Fibroblast of skin of abdomen (primary cell): ENCODE measurements at places on chromosomes 3 and 15.
A peak's percentile ranks its signal among the peaks of the same experiment; 100 is the strongest.

- DNase-seq, result no peak
Observed at GRCh38 chr3:27752926-27753325, 30.8 kb upstream of the EOMES start.

GRCh38 chr15:92629975-92630626 lies 25.5 kb downstream of the FAM174B start:
- DNase-seq, result no peak

GRCh38 chr15:33104212-33104611 lies 90.3 kb downstream of the FMN1 start:
- peak; percentile 87 for DNase-seq

GRCh38 chr15:67578020-67578600 lies 35.6 kb downstream of the MAP2K5 start:
- no peak for DNase-seq

GRCh38 chr3:59653405-59654122 lies 603.7 kb upstream of the CFAP20DC start:
- no peak for DNase-seq

- no peak for DNase-seq
Observed at GRCh38 chr3:183508821-183509220, 46.7 kb downstream of the KLHL6 start.

- DNase-seq, result no peak
Observed at GRCh38 chr3:37619568-37619967, 242.1 kb upstream of the CTDSPL start.

- DNase-seq, result no peak
Observed at GRCh38 chr3:140602781-140603180, 75.1 kb upstream of the TRIM42 start.

DNA sequence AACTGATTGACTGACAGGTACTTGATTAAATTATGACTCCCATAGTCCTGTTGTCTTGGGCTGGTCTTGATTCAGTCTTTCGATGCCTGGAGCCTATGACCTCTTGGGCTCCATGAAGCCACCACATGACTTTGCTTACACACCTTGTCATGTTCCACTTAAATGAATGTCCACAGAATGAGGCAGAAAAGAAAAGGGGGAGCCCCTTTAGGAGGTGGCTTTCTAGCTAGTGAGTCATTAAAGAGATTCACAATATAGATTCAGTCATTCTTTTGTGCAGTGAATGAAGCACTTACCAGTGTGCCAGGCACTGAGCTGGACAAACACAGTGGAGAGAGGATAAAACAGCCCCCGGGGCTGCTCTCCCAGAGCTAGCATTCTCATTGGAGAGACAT lies 17.1 kb downstream of the VIPR1 start:
- DNase-seq, result no peak

- no peak for DNase-seq
Observed at GRCh38 chr3:140553591-140553990, 124.3 kb upstream of the TRIM42 start.
